ENCODE measurements at places on chromosomes 2 and 18. TPM values are rescaled to one million over a fixed set of nuclear protein-coding genes. Genes with fewer than 3 reads are reported as not detected.

GRCh38 chr2:140177086-140177485 lies 1396.9 kb upstream of the NXPH2 start:
- DNase-seq: no peak

The AQP12A gene
- polyA plus RNA-seq: 0.76 TPM

The CSRNP3 gene
- polyA plus RNA-seq: 9.4 TPM

GRCh38 chr18:62713651-62714247 lies 1.6 kb upstream of the PHLPP1 start:
- no peak for DNase-seq

GRCh38 chr2:14554849-14555545 lies 77.5 kb upstream of the LRATD1 start:
- DNase-seq: no peak

GRCh38 chr18:56038171-56039030 lies 450.4 kb upstream of the TCF4 start:
- no peak for DNase-seq

GRCh38 chr2:9618410-9618809 lies 12.4 kb downstream of the YWHAQ start:
- DNase-seq: no peak

The ALPG gene
- polyA plus RNA-seq: not detected

The TMEM198 gene
- 2.6 TPM for polyA plus RNA-seq

DNA sequence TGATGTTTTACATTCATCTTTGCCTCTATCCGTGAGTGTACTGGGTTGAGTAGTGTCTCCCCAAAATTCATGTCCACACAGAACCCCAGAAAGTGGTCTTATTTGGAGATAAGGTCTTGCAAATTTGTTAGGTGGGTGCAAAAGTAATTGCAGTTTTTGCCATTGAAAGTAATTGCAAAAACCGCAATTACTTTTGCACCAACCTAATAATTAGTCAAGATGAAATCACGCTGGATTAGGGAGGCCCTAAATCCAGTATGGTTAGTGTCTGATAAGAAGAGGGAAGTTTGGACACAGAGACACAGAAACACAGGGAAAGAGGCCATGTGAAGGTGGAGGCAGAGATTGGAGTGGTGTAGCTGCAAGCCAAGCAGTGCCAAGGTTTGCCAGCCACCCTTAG lies 57.8 kb upstream of the SPRED2 start:
- no peak for DNase-seq

DNA sequence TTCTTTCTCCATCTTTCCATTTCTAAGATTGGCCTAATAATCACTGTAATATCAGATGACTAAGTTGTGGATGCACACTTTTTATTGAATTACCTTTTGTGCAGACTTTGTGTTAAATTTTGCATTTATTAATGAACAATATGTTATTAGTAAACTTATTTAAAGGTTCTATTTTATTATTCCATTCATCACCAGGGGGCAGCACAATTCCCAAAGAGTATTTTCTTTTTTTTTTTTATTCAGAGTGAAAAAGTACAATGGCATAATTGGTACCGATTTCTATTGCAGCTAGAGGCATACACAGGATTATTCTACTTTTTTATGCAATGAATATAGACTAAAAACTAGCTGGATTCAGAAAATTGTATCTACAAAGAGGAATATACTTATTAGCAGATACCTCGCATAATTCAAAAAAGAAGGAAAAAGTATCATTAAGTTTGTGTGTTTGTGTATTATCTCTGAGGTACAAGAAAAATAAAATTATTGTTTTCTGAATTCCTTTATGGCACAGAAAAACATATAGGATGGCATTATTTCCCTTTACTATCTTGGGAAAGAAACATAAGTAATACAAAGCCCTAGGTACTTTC lies 390.6 kb downstream of the ERBB4 start:
- DNase-seq: no peak

The PROM2 gene
- 1.5 TPM for polyA plus RNA-seq

DNA sequence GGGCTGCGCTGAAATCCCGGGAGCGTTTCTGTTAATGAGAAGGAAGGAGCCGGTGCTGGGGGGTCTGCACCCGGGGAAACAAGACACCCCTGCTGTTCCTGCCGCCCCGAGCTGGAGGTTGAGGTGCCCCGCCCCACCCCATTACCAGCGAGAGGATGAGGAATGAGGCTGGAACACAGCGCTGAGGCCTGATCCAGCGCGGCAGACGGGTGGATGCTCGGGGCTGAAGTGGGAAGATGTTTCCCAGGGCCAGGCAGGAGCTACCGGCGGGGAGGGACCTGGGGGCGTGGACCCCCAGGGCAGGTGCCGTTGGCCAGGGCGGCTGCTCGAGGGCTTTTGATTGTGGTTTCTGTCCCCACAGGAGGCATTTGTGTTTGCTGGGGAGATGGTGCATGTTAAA lies 134.3 kb upstream of the CTDP1 start:
- DNase-seq: no peak

The WIPF1 gene
- 34.2 TPM for polyA plus RNA-seq

DNA sequence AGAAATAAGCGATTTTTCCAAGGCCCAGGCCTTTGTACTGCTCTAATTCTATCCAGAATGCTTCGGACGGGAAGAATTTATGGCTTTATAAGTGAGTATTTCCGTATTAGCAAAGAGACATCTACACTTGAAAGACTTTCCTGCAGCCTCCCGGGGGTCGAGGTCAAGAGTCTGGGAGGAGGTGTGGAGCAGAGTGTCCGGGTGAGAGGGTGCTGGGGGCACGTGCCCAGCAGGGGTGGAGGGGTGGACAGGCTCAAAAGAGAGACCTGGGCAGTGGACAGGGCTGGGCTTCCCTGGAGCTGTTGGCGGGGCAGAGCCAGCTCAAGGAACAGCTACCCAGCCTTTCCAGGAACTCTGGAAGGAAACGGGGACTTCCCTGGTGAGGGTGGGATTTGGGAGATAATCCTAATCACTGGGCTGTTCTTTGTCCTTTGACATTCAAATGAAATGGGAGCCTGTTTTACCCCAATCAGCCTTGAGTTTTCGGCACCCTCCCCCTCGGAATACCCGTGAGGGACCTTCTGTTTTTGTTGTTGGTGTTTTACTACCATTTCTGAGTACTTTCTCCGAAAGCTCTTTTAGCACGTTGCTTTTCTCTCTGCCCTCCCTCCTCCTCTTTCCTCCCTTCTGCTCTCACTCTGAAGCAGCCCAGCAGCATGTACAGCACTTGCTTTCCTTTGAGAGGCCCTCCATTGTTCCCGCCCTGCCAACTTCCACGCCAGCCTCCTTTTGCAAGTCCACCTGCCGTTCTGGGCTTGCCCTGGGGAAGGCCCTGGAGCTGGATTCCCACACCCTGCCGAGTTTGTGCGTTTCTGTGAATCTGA lies 164.7 kb downstream of the AGAP1 start:
- DNase-seq: no peak

GRCh38 chr2:134202371-134202770 lies 51.5 kb upstream of the MGAT5 start:
- DNase-seq: no peak

The CDH2 gene
- 4.4 TPM for polyA plus RNA-seq

DNA sequence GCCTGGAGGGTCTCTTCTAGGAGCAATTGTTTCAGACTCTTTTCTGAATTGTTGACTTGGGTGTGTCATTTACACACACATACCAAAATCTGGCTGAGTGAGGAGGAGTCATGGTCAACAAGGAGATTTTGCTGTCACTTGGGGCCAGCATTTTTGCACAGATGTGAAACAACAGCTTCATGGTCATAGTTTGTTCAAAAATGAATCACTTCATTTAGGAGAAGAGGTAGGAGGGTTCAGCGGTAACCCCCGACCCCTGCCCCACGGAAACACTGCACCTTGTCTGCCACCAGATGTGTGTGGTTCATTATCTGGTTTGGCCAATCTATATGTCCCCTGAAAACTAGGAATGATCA lies 42.2 kb downstream of the LBH start:
- DNase-seq: no peak

The PLGLB2 gene
- polyA plus RNA-seq: not detected

The COLEC12 gene
- 38.7 TPM for polyA plus RNA-seq

GRCh38 chr2:209648714-209649113 lies 122.9 kb upstream of the UNC80 start:
- DNase-seq: no peak
